ENCODE measurements at places on chromosomes 3 and 15.

DNA sequence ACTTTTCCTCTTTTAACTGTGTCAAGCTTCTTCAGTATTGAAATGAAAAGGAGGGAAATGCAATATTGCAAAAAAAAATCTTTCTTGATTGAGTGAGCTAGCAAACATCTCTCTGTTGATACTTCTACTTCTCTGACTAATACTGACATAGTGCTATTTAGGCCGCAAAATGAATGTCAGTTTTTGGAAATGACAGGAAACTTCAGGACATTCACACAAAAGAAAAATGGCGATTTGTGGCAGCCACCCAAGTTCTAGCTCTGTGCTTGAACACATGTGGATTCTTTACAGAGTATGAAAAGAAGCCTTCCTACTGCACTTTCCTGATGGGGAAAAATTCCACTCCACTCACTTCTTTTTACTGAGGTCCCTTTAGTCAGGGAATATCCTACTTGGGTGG is 486.8 kb upstream of the ALCAM start:
- no peak for DNase-seq

GRCh38 chr3:20057612-20058180 is 17.4 kb downstream of the KAT2B start:
- no peak for DNase-seq

DNA sequence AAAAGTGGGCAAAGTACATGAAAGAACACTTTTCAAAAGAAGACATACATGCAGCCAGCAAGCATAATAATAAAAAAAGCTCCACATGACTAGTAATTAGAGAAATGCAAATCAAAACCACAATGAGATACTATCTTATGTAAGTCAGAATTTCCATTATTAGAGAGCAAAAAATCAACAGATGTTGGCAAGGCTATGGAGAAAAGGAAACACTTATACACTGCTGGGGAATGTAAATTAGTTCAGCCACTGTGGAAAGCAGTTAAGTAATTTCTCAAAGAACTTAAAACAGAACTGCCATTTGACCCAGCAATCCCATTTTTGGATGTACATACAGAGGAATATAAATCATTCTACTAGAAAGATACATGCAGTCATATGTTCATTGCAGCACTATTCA is 360.7 kb downstream of the NSUN3 start:
- no peak for DNase-seq

DNA sequence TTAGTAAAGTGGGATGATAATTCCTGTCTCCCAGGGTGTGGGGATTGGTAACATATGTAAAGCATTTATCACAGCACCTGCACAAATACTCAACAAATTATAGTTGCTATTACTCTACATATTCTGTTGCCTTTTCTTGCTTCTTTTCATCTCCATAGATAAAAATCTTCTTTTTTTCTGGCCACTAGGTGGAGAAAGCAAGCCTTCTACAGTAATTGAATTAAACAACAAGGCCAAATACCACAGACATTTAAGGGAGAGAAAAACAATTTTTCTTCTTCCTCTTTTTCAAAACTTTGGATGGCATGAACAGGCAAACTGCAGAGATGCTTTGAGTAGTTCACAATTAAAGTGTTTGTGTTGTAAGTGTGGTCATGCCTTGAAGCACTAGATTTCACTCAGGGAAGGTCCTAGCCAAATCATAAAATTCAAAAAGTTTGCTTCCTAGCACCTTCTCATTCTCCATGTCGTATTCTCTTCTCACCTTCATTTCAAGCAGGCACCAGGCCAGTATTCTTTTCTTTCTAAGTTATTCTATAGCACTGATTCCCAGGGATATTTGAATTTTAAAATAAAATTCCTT is 493.4 kb upstream of the TGFBR2 start:
- peak; percentile 66 for DNase-seq

DNA sequence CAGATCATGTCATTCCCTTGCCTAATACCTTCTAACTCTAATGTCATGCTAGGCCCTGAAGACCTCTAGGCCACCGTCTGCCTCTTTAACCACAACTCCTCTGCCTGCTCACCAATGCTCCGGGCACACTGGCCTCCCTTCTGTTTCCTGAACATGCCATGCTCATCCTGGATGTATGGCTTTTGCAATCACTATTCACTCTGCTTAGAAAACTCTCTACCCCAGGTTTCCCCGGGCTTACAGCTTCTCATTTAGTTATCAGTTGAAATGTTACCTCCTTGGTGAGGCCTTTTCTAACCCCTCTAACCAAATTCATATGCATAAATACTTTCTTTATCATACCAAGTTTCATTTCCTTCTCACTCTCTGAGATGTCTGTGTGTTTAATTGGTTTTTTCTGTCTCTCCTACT is 727.8 kb upstream of the CFAP20DC start:
- DNase-seq: no peak

DNA sequence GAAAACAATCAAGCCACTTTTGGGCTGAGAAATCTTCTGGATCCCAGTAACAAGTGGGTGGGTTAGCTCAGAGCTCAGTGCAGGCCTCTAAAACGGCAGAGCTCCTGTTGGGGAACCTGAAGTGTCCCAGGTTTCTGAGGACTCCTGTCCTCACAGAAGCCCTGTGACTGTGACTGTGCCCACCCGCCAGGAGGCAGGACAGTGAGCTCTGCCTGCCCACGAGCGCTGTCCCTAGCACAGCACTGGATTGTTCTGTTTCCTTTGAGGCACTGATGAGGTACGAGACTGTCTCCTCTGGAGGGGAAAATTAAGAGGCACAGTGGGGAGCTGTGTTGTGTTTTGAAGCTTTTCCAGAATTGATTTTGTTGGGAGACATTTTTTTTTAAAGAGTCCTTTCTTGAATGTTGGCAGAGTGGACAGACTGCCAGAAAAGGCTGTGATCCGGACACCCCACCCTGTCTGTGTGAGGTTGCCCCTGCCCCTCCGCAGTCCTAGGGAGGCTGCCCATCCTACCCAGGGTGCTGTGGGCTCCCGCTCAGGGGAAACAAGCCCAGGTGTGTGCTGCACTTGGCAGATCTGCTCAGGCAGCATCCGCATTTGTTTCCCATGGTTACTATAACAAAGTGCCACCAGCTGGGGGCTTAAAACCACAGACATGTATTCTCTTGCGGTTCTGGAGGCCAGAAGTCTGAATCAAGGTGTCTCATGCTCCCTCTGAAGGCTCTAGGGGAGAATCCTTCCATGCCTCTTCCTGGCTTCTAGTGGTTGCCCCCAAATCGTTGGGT is 66.6 kb upstream of the LARS2 start:
- peak; percentile 31 for DNase-seq

- peak; percentile 57 for DNase-seq
These were observed 26.2 kb downstream of the ARPP21 start for GRCh38 chr3:35665390-35666055.

DNA sequence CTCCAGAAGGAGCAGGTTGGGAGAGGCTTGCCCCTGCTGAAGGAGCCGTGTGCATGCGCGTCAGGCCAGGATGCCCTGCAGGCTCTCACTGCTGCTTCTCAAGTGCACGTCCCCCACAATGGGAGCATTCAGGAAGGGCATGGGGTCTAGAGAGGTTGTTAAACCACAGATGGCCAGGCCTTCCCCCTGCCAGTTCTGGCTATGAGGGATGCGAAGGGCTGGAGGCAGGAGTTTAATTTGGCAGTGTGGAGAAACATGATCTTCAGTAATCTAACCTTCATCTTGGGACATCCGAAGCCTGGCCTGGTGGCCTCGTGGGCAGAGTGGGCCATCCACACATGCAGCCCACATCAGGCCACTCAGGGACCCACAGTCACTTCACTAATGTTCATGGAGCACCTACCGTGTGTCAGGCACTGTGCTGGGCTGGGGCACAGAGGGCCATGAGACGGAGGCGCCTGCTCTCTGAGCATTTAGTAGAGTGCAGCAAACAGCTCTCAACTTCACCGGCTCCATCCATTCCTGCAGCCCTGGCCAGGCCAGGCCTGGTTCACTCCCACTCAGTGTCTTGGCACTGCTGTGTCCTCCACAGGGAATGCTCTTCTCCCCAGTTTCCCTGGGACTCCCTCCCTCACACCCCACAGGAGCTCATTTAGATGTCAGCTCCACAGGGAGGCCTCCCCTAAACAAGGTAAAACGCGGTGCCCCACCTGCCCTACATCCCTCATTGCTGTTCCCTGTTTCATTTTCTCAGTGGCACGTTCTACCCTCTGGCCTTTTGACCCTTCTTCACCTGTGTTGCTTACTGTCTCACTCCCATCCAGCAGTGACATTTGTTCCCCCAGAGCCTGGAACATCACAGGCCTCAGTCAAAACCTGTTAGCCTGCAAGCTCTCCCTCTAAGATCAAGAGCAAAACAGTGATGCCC is 4.0 kb downstream of the CFAP100 start:
- no peak for DNase-seq

DNA sequence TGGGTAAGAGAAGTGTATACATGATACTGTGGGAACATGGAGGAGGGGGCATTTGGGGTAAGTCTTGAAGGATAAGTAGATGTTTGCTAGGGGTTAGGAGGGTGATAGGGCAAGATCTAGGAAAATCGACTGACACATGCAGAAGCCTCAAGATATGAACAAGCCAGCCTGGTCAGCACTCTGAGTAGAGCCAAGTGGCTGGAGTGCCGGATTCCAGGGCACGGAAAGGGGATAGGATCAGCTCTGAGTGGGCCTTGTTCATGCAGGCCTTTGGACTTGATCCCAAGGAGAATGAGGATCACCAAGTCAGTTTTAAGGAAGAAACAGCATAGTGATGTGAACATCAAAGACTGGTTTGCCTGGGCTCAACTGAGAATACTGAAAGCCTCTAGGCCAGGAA is 24.3 kb upstream of the MANF start:
- no peak for DNase-seq

DNA sequence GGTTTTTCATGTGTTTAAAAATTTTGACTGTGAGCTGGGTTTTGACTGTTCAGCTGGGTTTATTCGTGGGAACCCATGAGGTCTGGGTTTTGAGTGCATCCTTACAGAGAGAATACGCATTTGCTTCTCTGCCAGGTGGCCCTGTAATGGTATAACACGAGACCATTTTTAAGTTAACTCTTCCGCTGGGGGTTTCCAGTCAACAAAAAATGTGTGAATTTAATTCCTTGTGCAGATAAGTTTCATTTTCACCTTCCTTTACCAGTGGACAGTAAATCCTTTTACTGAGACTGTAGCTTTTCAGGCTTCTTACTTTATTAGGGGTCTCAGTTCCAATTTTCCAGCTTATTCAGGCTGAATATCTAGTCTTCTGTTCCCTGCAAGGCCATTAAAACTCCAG is 149.6 kb downstream of the OPA1 start:
- peak; percentile 80 for DNase-seq

Measured in NAMALWA (cell line).